ENCODE measurements at places on chromosomes 11 and 22.
A peak's percentile ranks its signal among the peaks of the same experiment; 100 is the strongest.

- no peak for DNase-seq
These were observed 37.1 kb upstream of the PPP6R3 start for GRCh38 chr11:68423481-68423880.

DNA sequence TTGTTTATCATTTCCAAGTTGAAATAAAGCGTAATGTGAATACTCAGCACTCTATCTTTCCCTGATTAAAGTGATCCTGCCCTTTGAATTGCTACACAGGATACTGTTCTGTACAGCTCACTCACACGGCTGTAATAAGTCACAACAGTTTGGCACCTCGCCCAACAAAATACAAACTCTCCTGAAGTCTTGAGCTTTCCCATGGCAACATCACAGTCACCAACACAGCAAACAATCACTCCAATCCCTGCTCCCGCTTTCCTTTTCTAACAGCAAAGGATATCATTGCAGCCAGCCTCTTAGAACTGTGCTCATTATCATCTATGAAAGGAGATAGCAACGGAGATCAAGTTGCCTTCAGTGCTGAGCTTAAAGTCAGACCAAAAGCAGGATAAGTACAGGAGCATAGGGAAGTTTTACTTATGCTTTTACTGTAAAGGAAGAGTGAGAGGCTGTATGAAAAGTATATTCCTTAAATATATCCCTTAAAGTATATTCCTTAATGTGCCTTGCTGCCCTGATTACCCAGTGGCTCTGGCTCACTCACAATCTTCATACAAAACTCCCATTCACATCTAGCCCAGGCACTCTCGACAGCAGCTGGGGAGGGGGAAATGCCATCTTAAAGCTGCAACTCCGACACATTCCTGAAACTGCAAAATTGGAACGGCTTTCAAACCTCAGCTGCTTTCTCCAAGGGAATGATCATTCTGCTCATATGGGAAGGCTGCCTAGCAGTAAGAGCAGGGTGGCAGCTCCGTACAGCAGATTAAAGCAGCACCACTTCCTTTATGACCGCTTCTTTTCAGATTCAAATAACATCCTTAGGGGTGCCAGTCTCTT is 35.8 kb downstream of the MAML2 start:
- peak; percentile 88 for DNase-seq

DNA sequence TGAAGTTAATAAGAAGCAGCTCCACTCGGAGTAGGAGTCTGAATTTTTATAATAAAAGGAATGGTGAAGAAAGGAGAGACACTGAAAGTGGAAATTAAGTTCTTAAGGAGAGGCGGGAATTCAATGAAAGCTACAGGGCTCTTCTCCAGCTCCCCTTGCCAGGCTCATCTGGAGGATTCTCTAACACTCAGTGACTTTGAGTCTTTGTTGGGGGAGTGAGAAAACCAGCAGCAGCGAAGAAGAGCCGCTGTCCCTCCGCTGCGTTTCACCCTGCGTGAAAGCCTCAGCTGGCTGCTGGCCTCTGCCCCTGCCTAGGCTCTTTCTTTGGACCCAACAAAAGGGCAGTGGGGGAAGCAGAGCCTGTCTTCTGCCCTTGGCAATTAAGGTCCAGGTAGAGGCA is 113.0 kb downstream of the NTM start:
- DNase-seq: no peak

DNA sequence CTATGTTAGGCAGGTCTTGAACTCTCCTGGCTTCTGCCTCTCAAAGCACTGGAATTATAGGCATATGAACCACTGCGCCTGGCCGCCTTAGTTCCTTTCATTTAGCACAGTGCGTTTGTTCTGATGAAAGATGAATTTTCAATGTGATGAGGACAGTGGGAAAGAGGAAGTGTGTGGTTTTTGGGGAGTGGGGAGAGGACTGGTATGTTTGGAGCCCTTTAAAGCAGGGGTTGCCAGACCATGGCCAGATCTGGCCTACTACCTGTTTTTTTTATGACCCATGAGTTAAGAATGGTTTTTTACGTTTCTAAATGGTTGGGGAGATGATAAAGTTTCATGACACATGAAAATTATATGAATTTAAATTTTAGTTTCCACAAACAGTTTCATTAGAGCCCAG is 12.5 kb downstream of the ATXN10 start:
- no peak for DNase-seq

- no peak for DNase-seq
These were observed 1.4 kb downstream of the PACSIN3 start for GRCh38 chr11:47184711-47185304.

- peak; percentile 85 for DNase-seq
These were observed 6.1 kb upstream of the NAP1L4 start for GRCh38 chr11:2998073-2998850.

GRCh38 chr11:129853518-129854231 is 38.0 kb downstream of the TMEM45B start:
- peak; percentile 98 for DNase-seq

GRCh38 chr11:132670921-132671675 is 861.2 kb downstream of the OPCML start:
- no peak for DNase-seq

DNA sequence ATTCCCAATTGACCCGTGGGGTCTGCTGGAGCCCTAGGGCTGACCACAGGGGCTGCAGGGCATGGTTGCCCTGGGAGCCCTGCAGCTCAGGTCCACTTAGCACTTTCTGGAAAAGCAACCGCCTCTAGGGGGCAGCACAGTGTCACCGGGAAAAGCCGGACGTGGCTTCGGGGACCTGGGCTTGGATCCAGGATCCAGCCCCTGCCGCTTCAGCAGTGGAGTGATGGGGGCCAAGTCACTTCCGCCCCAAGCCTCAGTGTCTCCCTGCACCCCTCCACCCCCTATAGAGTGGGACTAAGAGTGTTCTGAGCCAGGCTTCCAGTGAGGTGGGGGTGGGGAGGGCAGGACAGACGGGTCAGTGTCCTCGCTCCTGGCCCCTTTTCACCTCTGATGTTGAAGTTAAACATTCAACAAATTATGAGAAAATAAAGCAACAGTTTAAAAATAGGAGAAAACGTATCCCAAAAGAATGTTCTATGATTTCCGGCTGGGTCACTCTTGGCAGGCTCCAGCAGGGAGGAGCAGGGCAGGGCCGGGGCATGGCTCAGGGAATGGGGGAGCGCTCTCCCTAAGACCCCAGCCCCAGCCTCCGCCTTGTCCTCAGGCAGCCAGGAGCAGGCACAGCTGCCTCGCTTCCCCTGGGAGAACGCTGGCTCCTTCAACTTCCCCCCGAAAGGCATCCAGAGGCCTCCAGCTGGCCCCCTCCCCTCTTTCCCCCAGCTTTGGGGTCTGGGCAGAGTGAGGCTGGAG is 96.5 kb upstream of the FGF3 start:
- peak; percentile 36 for DNase-seq

DNA sequence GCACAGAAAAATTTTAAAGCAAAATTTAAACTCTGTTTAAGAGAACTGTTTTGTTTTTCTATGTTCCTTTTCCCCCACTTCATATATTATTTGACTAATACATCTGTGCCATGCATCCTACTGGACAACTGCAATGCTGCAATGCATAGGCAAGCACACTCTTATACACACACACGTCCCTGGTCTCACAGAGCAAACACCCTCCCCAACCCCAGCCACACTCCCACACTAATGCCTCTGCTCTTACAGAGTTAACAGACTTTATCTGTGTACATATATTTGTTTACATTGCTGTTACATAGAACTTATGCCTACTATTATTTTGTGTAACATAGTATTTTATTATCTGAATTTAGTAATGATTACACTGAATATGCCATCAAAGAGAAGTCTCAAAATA is 25.5 kb upstream of the CTSC start:
- no peak for DNase-seq

- no peak for DNase-seq
These were observed 33.4 kb downstream of the ARHGAP1 start for GRCh38 chr11:46667043-46667481.

- no peak for DNase-seq
These were observed 14.6 kb downstream of the CELSR1 start for GRCh38 chr22:46522797-46523196.

DNA sequence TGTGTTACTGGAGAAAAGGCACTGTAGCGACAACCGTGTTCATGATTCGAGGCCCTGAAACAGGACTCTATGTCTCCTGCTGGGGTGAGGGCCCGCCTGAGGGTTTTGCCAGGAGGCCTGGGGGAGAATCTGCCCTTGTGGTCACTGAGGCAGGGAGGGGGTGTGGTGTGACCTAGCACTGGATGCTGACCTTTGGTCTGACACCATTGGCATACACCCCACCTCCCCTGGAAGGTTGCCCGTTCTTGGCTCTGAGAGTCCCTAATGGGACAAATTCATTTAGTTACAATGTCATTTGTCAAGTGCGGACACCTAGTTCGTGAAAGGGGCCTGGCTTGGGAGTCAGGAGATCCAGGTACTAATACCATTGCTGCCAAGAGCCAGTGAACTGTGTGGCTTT is 29.0 kb downstream of the NECTIN1 start:
- DNase-seq: no peak

DNA sequence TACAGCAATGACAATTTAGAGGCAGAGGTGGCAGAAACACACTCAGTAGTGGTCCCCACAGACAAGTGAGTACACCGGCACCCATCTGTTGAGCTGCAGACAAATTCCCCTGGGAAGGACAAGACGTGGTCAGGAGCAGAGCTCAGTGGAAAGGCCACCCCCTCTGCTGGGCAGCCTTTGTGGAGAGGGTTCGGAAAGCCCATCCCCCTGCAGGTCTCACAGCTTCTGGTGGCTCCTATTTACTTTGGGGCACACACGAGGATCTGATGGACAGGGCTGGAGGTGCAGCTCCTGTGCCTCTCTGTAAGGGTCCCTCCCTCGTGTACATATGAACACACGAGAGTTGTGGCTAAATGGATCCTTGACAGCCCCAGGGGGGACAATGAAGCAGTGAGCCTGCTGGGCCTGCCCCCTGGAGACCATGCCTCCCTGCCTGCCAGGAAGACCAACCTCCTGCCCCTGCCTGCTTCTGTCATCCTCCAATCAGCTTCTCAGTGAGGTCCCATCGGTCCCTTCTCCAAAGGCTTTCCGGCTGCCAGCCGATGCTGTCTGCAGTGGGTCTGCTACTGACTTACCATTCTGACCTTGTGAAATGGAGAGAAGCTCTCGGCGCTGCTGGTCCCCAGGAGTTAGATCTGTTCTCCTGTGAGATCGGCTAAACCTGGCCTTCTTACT is 161.5 kb downstream of the CACNA1I start:
- DNase-seq: no peak

- no peak for DNase-seq
These were observed 20.8 kb upstream of the TSKU start for GRCh38 chr11:76762356-76762752.

GRCh38 chr11:57777969-57778317 is 16.3 kb downstream of the CTNND1 start:
- DNase-seq: no peak

- peak; percentile 25 for DNase-seq
These were observed 24.9 kb upstream of the SHISAL1 start for GRCh38 chr22:44337678-44338004.

- no peak for DNase-seq
These were observed 146.4 kb upstream of the UBASH3B start for GRCh38 chr11:122509091-122509490.

DNA sequence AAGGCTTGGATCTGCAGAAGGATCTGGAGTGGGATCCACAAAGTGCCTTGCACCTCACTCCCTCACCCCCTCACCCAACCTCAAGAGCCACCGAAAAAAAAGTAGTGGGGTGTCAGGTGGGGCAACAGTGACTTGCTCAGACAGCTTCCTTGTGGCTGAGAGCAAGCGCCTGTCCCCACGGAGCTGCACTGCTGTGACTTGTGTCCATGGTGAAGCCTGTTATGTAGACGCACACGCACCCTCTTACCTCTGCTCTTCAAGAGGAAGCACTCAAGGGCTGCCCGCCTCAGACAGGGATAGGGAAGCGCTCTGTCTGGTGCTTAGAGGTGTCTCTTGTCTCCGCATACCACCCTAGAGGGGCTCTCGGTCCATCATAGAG is 1.2 kb downstream of the DRD2 start:
- peak; percentile 14 for DNase-seq

DNA sequence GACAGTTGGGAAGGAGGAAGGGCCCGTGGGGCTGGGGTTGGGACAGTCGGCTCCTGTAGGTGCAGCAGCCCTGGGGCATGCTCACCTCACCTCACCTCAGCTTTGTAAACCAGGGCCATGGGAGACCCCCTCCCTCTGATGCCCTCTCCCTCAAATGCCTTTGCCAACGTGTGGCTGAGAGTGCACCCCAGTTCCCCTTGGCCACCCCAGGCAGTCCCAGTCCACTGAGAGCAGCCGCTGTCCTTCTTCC is 4.2 kb upstream of the NEAT1 start:
- no peak for DNase-seq

GRCh38 chr11:74185695-74186094 is 14.6 kb downstream of the PPME1 start:
- no peak for DNase-seq

DNA sequence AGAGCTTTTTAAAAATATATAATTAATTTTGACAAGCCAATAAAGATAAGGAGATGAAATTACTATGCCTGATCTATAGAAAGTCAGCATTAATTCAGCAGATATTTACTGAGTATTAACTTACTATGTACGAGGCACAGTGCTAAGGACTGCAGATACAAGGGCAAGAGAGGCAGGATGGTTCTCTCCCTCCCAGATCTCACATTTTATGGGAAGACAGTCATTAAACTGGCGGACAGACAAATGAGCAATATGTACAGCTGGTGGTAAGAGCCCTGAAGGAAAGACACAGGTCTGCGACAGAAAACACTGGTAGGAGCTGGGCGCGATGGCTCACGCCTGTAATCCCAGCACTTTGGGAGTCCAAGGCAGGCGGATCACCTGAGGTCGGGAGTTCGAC is 36.8 kb downstream of the MCHR1 start:
- DNase-seq: no peak

- no peak for DNase-seq
These were observed 411 bp upstream of the EXPH5 start for GRCh38 chr11:108593923-108594434.

GRCh38 chr11:114395736-114396135 is 4.6 kb downstream of the C11orf71 start:
- no peak for DNase-seq

- DNase-seq: no peak
These were observed 31.9 kb downstream of the PPP2R1B start for GRCh38 chr11:111734101-111734953.

DNA sequence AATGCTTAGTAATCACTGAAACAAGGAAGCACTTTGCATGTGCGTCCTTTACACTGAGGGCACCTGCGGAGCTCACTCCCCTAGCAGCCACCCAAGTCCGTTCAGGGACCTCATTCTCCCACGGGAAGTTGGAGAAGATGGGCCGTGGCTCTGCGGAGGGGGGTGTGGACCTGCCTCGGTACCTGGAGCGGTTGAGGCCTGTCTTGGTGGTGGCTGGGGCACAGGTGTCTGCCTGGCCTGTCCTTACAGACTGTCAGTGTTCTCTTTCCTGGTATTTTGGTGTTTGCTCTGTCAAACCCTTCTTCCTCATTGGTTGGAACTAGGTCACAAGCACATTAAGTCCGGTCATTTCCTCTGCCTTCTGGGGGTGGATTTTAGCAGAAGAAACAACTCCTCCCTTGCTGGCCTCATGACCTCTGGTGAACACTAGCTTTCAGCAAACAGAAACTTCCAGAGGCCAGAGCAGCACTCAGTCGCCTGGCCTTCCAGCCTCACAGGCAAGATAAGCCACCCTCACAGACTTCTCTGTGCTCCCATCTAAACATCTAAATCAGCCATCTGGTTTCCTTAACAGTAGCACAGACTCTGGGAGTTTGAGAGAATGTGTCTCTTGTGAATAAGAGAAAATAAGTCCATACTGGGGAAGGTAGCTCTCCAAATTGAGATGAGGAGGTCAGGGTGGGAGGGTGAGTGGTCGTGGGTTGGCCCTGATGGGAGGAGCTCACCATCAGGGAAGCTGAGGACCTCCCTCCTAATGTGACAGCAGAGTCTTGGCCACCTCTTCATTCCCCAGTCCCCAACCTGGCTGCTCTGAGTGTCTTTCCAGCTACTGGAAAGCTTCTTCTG is 8.6 kb downstream of the SNAP29 start:
- no peak for DNase-seq
